ENCODE measurements at places on chromosomes 7 and 10. TPM values are rescaled to one million over a fixed set of nuclear protein-coding genes. Genes with fewer than 3 reads are reported as not detected.

PRSS37 gene
- polyA plus RNA-seq: not detected

GRCh38 chr10:113879691-113880090, 25.2 kb downstream of the NHLRC2 start:
- no peak for DNase-seq
- H3K27me3 ChIP-seq: no peaks in the 10 kb centered on the region
- no peak overlapping the region for H3K27ac ChIP-seq
- H3K4me3 ChIP-seq: no peak overlapping the region
- H3K4me1 ChIP-seq: no peaks in the 10 kb centered on the region

DNA sequence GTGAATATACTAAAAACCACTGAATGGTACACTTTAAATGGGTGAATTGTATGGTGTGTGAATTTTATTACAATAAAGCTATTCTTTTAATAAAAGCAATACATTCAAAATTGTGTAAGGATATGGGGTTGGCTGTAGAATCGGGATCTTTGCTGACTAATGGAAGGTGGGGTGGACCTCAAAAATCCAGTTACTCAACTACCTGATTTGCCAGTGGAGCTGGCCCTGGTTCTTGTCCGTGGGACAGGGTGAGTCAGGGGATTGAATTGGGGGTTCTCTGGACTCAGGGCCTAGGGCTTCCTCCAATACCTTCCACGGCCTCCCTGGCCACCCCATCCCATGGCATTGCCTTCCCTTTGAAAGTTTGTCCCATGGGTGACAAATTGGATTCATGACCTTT, 13.5 kb upstream of the RABGEF1 start:
- no peaks in the 10 kb centered on the region for H3K36me3 ChIP-seq
- H3K4me1 ChIP-seq: no peaks in the 10 kb centered on the region
- no peak for DNase-seq

DNA sequence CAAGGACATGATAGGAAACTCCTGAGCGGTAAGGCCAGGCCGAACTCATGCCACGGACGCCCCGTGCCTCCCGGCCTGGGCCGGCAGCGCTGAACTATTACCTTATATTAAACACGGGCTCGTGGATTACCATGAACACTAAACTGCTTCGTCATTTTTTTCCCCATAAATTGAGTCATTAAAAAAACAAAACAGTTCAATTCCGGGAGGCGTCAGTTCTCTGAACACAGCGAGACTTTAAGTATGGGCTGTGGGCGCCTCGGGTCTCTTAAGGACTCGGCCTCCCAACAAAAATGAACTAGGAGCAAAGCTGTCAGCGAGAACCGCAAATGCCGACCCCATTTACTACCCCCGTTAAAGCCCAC, 519 bp downstream of the PITRM1 start:
- H3K27me3 ChIP-seq: no peaks in the 10 kb centered on the region
- H3K36me3 ChIP-seq: no peaks in the 10 kb centered on the region
- peak overlapping the region; percentile 57 for H3K4me3 ChIP-seq
- peak; percentile 46 for DNase-seq
- H3K27ac ChIP-seq: peak overlapping the region; percentile 72
- no peaks in the 10 kb centered on the region for H3K4me1 ChIP-seq

DNA sequence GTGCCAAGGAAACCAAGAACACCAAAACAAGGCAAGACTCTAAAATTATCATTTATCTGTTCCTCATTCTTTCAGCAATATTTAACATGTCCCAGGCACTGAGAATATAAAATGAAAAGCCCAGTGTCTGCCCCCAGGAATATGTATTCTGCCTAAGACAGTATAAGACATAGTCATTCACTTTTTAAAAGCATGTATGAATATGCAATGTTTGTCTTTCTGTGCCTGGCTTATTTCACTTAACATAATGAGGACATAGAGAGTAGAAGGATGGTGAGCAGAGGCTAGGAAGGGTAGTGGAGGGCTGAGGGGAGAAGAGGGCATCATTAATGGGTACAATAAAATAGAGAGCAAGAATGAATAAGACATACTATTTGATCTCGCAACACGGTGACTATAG, 44.6 kb upstream of the BET1 start:
- H3K4me3 ChIP-seq: no peak overlapping the region
- no peak overlapping the region for H3K27ac ChIP-seq
- H3K36me3 ChIP-seq: no peaks in the 10 kb centered on the region
- H3K4me1 ChIP-seq: no peaks in the 10 kb centered on the region
- H3K27me3 ChIP-seq: no peaks in the 10 kb centered on the region

DNA sequence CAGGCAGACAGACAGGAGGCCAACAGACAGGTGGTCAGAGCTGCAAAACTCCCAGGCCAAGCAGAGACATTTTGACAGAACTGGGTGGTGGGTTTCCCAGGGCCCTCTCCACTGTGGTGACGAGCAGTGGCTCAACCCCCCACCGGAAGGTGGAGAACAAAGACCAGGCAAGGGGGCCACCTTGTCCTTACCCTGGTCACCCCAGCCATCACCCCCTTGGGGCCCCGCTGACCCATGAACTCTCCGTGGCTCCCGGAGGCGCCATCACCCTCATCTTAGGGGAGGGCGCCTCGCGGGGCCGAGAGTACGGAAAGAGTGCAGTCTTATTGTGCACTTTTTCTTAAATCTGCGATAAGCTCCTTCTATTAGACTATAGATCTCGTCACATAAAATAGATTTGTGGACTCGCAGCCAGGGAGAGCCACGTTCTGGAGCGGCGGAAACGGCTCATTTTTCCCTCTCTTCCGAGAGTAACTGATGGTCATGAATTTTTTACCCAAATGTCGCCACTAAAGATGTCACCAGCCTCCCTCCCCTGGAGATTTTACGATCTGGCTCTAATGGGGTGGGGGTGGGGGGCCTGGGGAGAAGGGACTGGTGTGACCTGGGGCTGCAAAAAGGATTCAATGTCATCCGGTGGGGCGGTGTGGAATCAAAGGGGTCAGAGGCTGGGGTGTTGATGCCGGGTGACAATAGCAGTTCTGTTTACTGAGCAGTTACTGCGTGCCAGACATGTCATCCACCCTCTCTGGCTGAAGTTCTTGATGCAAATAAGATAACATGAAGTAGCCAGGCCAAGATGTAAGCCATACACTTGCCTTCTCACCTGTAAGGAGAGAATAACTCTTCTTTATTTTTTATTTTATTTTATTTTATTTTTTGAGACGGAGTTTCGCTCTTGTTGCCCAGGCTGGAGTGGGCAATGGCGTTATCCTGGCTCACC, 71.1 kb upstream of the MYL10 start:
- no peak overlapping the region for H3K4me3 ChIP-seq
- no peaks in the 10 kb centered on the region for H3K36me3 ChIP-seq
- no peak for DNase-seq
- H3K27me3 ChIP-seq: no peaks in the 10 kb centered on the region
- H3K4me1 ChIP-seq: no peaks in the 10 kb centered on the region

DNA sequence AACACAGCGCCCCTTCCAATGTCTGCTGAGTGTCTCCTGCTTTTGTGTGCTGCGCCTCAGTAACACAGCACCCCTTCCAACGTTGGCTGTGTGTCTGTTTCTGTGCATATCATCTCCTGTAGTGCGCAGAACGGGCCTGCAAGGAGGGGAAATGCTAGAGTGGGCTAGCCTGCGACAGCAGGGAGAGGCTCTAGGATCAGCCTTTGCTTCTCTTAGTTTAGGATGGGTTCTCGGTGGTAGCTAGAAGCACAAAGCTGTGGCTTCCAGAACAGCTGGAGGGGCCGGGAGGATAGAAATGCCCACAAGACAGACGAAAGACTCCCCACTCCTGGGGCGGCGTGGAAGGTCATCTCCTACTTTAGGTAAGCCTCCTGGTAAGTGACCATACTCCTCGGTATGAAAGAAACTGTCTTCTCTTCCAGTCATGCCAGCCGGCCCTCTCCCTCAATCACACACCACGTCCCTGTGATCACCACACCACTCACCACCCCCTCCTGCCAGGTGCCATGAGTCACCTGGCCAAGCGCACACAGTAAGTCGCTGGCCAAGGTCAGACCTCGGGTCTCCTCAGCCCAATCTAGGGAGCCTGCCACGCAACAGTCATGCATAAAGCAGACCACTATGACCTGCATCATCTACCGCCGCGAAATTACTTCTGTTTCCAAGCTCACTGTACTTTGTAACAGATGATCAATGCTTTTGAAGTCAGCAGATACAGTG, 4.8 kb downstream of the PITRM1 start:
- no peak overlapping the region for H3K27ac ChIP-seq
- no peak overlapping the region for H3K4me3 ChIP-seq
- no peaks in the 10 kb centered on the region for H3K4me1 ChIP-seq
- no peaks in the 10 kb centered on the region for H3K36me3 ChIP-seq
- no peaks in the 10 kb centered on the region for H3K27me3 ChIP-seq
- DNase-seq: no peak

DNA sequence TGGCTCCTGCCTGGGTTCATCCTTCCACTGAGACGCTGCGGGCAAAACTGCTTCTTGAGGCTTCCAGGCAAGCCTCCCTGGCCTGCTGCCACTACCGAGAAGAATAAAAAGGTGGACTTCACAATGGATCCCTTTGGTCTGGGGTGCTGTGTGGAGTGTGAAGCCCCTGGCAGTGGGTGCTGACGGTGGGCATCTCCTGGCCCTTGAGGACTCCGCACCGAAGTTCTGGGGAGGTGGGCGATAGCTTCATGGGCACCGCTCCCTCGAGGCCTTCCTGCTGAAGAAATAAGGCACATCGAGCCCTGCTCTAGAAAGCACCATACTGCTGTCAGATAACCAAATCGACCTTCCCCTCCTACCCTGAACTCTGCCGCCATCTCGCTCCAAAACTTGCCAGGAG, 106.6 kb upstream of the CTBP2 start:
- DNase-seq: no peak
- no peak overlapping the region for H3K4me3 ChIP-seq
- H3K27me3 ChIP-seq: no peaks in the 10 kb centered on the region
- no peaks in the 10 kb centered on the region for H3K4me1 ChIP-seq
- H3K27ac ChIP-seq: no peak overlapping the region
